ENCODE measurements at places on chromosomes 7 and 10.

GRCh38 chr7:70807650-70808049 is 324.3 kb upstream of the GALNT17 start:
- no peak for DNase-seq

DNA sequence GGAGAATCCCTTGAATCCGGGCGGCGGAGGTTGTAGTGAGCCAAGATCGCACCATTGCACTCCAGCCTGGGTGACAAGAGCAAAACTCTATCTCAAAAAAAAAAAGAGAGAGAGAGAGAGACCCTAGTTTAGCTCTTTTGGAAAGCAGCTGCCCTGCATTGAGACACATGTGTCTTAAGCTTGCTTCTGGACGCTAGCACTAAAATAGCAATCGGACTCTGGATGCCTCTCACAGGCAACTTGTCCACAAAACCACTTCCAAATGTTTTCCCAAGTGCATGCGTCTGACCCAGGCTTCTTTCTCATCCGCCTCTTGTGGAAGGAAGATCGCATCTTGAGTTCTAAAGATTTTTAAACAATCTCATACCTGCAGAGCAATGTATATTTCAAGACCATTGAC is 182.7 kb downstream of the CUX1 start:
- no peak for DNase-seq

DNA sequence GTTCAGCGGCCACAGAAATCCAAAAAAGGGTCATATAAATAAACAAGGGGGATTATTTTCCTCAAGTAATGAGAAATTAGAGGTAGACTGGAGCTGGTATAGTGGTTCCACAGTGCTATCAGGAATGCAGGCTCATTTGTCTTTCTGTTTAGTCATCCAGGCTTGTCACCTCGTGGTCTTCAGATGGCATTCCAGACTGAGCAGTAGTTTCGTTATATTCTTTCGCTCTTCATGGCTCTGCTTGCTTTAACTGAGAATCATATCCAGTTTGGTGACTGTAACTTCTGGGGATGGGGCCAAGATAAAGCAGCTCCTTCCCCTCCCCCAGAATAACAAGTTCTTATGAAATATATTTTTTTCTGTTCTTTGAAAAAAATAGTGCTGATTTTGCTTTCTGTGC is 9.5 kb downstream of the ANKIB1 start:
- DNase-seq: no peak

GRCh38 chr10:14954934-14955333 is 1.0 kb upstream of the DCLRE1C start:
- no peak for DNase-seq

DNA sequence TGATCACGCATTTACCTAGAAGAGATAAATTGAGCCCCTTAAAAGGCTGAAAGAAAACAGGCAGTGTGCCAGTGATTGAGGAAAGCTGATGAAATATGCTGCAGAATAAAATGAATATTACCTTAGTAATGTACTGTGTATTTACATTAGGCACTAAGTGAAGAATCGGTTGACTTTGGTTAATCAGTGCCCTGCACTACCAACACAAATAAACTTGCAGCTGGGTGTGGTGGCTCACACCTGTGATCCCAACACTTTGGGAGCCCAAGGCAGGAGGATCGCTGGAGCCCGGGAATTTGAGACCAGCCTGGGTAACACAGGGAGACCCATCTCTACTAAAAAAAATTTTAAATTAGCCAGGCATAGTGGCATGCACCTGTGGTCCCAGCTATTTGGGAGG is 148.3 kb upstream of the TCF7L2 start:
- DNase-seq: no peak

GRCh38 chr10:110523736-110524135 is 26.0 kb downstream of the DUSP5 start:
- no peak for DNase-seq

GRCh38 chr7:89458114-89458513 is 662.6 kb upstream of the TEX47 start:
- no peak for DNase-seq

- no peak for DNase-seq
Measured at GRCh38 chr10:70493660-70494234, 15.2 kb downstream of the PALD1 start.

GRCh38 chr10:124732931-124733570 is 11.1 kb downstream of the FAM53B start:
- DNase-seq: no peak

DNA sequence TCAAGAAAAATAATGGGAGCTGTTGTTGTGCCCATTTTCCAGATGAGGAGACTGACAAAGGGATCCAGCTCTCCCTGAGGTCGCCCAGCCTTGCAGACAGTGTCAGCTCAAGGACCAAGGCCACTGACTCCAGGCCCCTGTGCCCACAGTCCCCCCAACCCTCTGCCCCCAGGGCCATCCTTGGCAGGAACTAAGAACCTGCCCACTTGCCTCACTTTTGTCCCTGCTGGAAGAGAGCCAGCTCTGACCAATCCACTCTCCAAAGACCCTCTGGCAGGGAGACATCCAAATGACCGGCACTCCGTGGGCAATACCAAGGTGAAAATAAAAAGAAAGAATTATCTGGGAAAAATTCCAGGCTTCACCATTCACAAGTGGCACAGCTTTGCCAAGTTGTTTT is 101.3 kb downstream of the TCERG1L start:
- DNase-seq: no peak

Measured in D341Med (cell line).